ENCODE measurements at places on chromosomes 13 and 19. TPM values are rescaled to one million over a fixed set of nuclear protein-coding genes. Genes with fewer than 3 reads are reported as not detected.

C1QTNF9 gene
- total RNA-seq = not detected

CRLF1 gene
- 2.6 TPM for total RNA-seq

TEX26 gene
- not detected for total RNA-seq

PLIN5 gene
- under 0.01 TPM for total RNA-seq

RPS16 gene
- 117 TPM for total RNA-seq

FOSB gene
- total RNA-seq = 3.6 TPM
